ENCODE measurements at places on chromosomes 11 and 22. TPM values are rescaled to one million over a fixed set of nuclear protein-coding genes. Genes with fewer than 3 reads are reported as not detected.

Gene ZP1
- not detected for total RNA-seq

Gene HORMAD2
- 0.16 TPM for total RNA-seq

Gene BUD13
- 8.3 TPM for total RNA-seq

Gene TMEM151A
- 0.24 TPM for total RNA-seq

Gene KRTAP5-7
- total RNA-seq: not detected

Gene PATE2
- not detected for total RNA-seq

Gene PANX2
- 0.30 TPM for total RNA-seq

Gene HEPHL1
- total RNA-seq: not detected

Gene C11orf16
- not detected for total RNA-seq

Gene MFRP
- total RNA-seq: not detected

Gene B4GALNT4
- total RNA-seq: 0.24 TPM

Gene DAGLA
- total RNA-seq: 3.3 TPM

Gene SLC22A8
- not detected for total RNA-seq

Gene TMEM86A
- total RNA-seq: 2.6 TPM

Gene TRIM29
- total RNA-seq: not detected

Gene TSPAN18
- total RNA-seq: 153 TPM

Gene OR51B4
- total RNA-seq: not detected

Gene RAC2
- 5.1 TPM for total RNA-seq

Gene RASGRP2
- total RNA-seq: 30.8 TPM

Gene GLYATL1B
- total RNA-seq: not detected

Gene IGLL1
- total RNA-seq: not detected

Gene ANKRD42
- 6.0 TPM for total RNA-seq

Gene KIF18A
- 0.27 TPM for total RNA-seq

Gene EXT2
- 32.8 TPM for total RNA-seq

Gene PLA2G3
- not detected for total RNA-seq

Gene PCNX3
- 15.9 TPM for total RNA-seq

Gene VPREB1
- total RNA-seq: not detected

Gene SYT13
- total RNA-seq: 1.3 TPM

Gene TENM4
- total RNA-seq: 3.4 TPM

Gene OR8A1
- not detected for total RNA-seq

Gene OPCML
- total RNA-seq: 0.27 TPM

Gene PRG3
- total RNA-seq: not detected

Gene PHLDB1
- 155 TPM for total RNA-seq

Data from cardiac septum (tissue), 1 donor.